ENCODE measurements at places on chromosomes 5 and 9. TPM values are rescaled to one million over a fixed set of nuclear protein-coding genes. Genes with fewer than 3 reads are reported as not detected.

Gene PCDHB7
- polyA plus RNA-seq = 0.44 TPM

Gene TRMT10B
- 3.5 TPM for polyA plus RNA-seq

Gene PCDHB6
- polyA plus RNA-seq = 0.18 TPM

Gene IFNA13
- polyA plus RNA-seq = not detected

Gene SOHLH1
- not detected for polyA plus RNA-seq

Gene DMAC1
- 28.9 TPM for polyA plus RNA-seq
